Temporal lobe (tissue), 4 donors: ENCODE measurements at places on chromosomes 1 and 21. TPM values are rescaled to one million over a fixed set of nuclear protein-coding genes. Genes with fewer than 3 reads are reported as not detected.

Gene IGSF9
- 7.6 TPM for total RNA-seq

Gene LEFTY2
- total RNA-seq: under 0.01 TPM

Gene CD1B
- not detected for total RNA-seq

Gene PTPRU
- total RNA-seq: 29.7 TPM

Gene TMEM82
- total RNA-seq: not detected

Gene LRRC39
- 4.4 TPM for total RNA-seq

Gene GPR89A
- 22.4 TPM for total RNA-seq

Gene OLFML3
- total RNA-seq: 12.3 TPM

Gene F5
- total RNA-seq: under 0.01 TPM

Gene GPR153
- total RNA-seq: 18.4 TPM

Gene PTPRC
- 3.0 TPM for total RNA-seq

Gene RHD
- total RNA-seq: 0.25 TPM

Gene FCRL6
- 0.25 TPM for total RNA-seq
